Endothelial cell of umbilical vein (primary cell): ENCODE measurements at places on chromosomes 4 and X. TPM values are rescaled to one million over a fixed set of nuclear protein-coding genes. Genes with fewer than 3 reads are reported as not detected.

The RHOXF1 gene
- total RNA-seq = not detected in 2 replicates

The FAM9C gene
- total RNA-seq = not detected in 2 replicates

- H3K4me1 ChIP-seq = no peaks in the 10 kb centered on the region
- peak; percentile 13 for DNase-seq
- H3K27ac ChIP-seq = no peak overlapping the region
Observed at GRCh38 chr4:2673157-2673556, 83.0 kb downstream of the TNIP2 start.

The REPS2 gene
- total RNA-seq = 2.6 and 4.9 TPM in 2 replicates

The DMRTC1 gene
- total RNA-seq = not detected in 2 replicates

The UGT2B15 gene
- total RNA-seq = not detected in 2 replicates

The TRPC5OS gene
- not detected in 2 replicates for total RNA-seq

DNA sequence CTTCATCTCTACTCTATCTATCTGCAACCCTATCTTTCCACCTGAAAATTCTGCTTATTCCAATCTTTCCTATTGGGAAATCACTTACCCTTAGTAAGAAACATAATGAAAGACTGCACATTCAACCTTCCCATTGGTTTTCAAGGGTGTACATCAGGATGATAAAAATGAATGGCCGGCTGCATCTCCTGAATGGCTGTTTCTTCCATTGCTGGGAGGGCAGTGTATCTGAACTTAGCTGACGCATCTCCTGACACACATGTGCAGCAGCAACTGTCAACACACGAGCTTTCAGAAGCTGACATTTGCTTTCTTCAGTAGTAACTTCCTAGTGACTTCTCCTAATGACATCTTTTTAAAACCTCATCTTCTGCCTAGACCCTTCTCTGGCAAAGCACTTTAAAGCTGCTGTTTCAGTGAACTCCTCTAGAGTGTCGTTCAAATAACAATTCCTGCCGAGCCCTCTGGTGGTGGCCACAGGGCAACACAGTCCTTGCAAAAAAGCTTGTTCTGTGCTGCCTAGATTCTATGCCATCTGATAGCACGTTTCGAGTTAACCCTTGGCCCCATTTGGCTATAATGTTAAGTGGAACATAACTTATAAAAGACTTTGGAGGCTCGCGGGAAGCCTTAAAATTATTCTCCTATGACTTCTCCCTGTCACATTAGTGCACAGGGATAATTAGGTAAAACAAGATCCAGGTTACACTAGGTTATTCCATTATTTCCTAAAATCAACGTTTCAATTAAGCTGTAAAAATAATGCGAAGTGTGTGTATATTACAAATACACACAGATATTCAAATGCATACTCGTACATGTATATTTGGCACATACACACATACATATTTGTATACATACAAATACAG lies 2340.7 kb downstream of the PCDH7 start:
- H3K27ac ChIP-seq = no peak overlapping the region
- no peaks in the 10 kb centered on the region for H3K4me1 ChIP-seq
- no peaks in the 10 kb centered on the region for H3K27me3 ChIP-seq
- H3K4me3 ChIP-seq = no peak overlapping the region

- H3K27me3 ChIP-seq = no peaks in the 10 kb centered on the region
- H3K27ac ChIP-seq = no peak overlapping the region
- no peaks in the 10 kb centered on the region for H3K4me1 ChIP-seq
- no peaks in the 10 kb centered on the region for H3K36me3 ChIP-seq
- no peak overlapping the region for H3K4me3 ChIP-seq
- DNase-seq = no peak
Observed at GRCh38 chr4:96120206-96120605, 280.3 kb downstream of the PDHA2 start.

The TMEM156 gene
- 1.00 and 2.7 TPM in 2 replicates for total RNA-seq

- H3K27ac ChIP-seq = no peak overlapping the region
- H3K4me1 ChIP-seq = no peaks in the 10 kb centered on the region
Observed at GRCh38 chrX:131477498-131477897, 66.4 kb upstream of the OR13H1 start.

DNA sequence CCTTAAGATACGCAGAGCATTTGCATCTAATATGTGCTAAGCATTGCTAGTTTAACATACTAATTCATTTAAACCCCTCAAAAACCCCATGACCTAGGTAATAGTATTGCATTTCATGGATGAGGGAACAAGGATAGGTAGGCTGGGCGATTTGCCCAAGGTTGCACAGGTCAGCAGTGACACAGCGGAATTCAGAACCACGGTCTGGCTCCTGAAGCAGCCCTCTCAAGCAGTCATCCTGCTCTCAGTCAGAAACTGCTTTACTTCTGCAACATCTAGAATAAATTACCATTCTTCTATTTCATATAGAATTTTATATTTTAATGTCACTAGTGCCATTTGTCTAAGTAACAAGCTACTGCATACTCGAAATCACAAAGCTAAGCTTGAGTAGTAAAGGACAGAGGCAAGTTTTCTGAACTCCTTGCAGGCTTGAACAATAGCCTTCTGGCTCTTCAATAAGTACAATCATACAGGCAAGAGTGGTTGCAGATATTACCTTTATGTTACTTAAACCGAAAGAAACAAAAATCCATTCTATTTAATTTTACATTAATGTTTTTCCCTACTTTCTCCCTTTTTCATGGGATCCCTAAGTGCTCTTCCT lies 555 bp upstream of the SPP1 start:
- H3K36me3 ChIP-seq = no peaks in the 10 kb centered on the region
- H3K4me1 ChIP-seq = peaks cover 13% of the 10 kb centered on the region
- no peaks in the 10 kb centered on the region for H3K27me3 ChIP-seq
- no peak overlapping the region for H3K4me3 ChIP-seq
- no peak for DNase-seq
- no peak overlapping the region for H3K27ac ChIP-seq

The CHST7 gene
- 9.8 and 11.2 TPM in 2 replicates for total RNA-seq

DNA sequence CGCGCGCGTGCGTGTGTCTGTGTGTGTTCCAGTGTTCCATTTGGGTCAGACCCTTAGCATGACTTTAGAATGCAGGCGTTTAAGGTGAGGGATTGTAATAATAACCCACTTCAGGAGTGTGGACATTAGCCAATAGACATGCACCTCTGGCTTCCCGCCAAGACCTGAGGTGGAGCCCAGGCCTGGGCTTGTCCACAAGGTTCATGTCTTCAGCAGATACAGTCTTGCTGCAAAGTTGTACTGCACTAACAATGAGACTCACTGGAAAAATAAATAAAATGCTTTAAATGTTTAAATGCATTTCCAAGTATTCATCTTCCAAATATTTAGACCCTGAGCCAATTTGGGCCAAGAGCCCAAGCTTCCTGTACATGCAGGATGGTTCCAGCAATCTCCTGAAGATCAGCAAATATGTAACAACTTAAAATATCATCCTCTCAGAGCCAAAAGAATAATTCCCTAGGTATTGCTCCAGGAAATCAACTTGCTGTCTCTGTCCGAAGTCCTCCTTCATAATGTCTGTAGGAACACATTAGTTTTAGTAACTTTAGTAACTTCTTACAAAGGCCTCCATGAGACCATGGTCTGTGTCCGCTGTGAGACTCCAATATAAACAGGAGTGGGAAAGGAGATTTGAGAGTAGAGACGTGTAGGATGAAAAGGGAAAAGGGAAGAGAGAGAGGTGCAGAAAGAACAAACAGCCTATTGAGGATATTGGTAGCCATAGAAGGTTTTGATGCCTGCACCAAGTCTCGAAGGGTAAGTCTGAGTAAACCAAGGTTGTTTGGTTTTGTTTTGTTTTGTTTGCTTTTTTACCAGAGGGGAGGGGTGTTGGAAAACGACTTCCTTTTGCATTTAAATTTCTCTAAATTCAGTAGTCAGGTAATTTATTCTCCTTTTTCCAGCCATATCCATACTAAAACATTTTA lies 98.5 kb upstream of the KLF3 start:
- no peak overlapping the region for H3K27ac ChIP-seq
- DNase-seq = no peak
- no peaks in the 10 kb centered on the region for H3K36me3 ChIP-seq
- peaks cover 4% of the 10 kb centered on the region for H3K27me3 ChIP-seq
- no peak overlapping the region for H3K4me3 ChIP-seq
- H3K4me1 ChIP-seq = peaks cover 5% of the 10 kb centered on the region

DNA sequence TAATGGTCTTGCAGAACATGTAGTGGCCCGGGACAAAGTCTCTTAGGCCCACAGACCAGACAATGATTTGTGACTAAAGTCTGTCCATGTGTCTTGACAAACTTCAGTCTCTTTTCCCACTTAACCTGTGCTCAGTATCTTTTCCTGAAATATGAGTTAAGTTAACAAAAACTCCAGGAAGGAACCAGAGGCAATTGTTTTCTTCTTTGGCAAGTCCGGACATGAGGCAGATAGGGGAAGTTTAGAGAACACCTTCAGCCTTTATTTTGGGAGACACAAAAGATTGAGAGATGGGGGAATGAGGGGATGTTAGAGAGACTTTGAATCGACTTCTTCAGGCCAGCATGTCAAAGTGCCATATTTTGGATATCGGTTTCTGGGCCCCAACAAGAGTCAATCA lies 80.2 kb upstream of the FRMPD4 start:
- no peaks in the 10 kb centered on the region for H3K36me3 ChIP-seq
- peak; percentile 0 for DNase-seq
- peaks cover 2% of the 10 kb centered on the region for H3K4me1 ChIP-seq
- H3K27ac ChIP-seq = no peak overlapping the region
